ENCODE measurements at places on chromosomes 1 and 21.

- no peak for DNase-seq
These were observed 601 bp downstream of the CEPT1 start for GRCh38 chr1:111140680-111140967.

DNA sequence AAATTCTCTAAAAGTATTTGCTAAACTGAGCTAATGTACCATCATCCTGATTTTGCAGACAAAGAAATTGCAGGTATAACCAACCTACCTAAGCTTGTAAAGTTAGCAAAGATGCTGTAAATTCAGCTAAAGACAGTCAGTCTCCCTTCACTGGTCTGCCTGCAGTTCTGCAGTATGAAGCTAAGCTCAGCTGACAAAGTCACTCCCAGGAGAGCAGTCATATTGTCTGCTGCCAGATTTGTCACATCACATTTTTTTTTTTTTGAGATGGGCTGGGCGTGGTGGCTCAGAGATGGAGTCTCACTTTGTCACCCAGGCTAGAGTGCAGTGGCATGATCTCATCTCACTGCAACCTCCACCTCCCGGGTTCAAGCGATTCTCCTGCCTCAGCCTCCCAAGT lies 8.9 kb upstream of the CMPK1 start:
- no peak for DNase-seq

DNA sequence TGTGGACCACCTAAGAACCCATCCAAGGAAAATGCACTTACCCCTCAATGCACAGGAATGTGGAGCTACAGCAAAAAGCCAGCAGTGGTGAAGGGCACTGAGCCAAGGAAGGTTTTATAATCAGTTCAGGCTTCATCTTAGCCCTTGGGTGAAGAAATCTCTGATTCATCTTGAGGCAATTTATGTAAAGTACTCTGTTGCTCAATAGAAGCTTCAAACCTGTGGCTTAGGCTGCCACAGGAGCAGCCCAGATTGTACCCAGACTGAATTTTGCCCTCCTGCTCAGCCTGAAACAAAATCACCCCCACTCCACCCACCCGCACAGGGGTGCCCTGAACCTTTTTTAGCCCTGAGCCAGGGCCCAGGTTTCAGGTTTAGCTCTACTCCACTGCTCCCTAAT lies at the start of gene S100A12:
TSS of gene S100A12 (minus strand) at position 111 of the 400 bp plus-strand sequence. CDS start 1,029 bp downstream, outside the sequence.
- DNase-seq, result no peak

- no peak for DNase-seq
These were observed 344.9 kb upstream of the RUNX1 start for GRCh38 chr21:35394049-35394448.

DNA sequence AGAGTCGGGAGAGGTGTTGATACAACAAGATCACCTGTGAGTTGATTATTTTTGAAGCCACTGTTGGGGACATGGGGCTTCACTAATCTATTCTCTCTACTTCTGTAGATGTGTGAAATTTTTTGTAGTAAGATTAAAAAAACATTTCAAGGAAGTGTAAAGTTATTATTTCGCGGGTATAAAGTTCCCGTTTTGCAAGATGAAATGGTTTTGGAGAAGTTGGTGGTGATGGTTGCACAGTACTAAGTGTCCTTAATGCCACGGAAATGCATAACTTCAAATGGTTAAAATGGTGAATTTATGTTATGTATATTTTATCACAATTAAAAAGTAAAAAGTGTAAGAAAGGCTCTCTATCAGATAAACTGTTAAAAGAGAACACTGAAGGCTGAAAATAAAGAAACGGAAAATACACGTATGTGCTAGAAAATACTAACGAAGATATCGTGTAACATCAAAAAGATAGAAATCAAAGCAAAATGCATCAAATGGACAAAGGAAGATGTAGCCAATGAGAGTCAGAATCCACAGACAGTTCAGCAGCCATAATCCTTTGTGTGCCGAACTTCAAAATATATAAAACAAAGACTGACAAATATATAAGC lies 2.9 kb upstream of the ITGB2 start:
- DNase-seq, result no peak

GRCh38 chr1:76038287-76039004 lies 36.1 kb upstream of the ST6GALNAC3 start:
- no peak for DNase-seq

- no peak for DNase-seq
These were observed 7.4 kb upstream of the CAMTA1 start for GRCh38 chr1:6777813-6778212.

- DNase-seq, result no peak
These were observed 15.6 kb upstream of the CDCP2 start for GRCh38 chr1:54168206-54168965.

GRCh38 chr1:23403038-23403336 lies 21.6 kb downstream of the TCEA3 start:
- no peak for DNase-seq

DNA sequence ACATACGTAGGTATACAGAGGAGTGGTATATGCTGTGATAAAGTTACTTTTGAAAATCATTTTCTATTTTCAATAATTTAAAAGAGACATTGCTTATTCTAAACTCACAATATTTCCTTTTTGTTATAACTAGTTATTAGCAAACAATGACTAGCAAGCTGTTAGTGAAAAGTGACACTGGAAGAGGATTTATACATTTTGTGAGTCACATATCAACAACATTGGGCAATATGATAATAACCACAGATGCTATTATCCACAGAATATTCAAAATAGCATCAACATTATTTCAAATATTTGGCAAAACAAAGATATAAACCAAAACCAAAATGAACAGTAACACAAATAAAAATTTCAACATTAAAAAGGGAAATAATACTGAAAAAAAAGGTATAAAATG lies 104.0 kb upstream of the HP1BP3 start:
- no peak for DNase-seq

GRCh38 chr1:1873186-1873585 lies 17.7 kb downstream of the GNB1 start:
- DNase-seq, result no peak

GRCh38 chr1:193676996-193677549 lies 490.7 kb upstream of the B3GALT2 start:
- no peak for DNase-seq

DNA sequence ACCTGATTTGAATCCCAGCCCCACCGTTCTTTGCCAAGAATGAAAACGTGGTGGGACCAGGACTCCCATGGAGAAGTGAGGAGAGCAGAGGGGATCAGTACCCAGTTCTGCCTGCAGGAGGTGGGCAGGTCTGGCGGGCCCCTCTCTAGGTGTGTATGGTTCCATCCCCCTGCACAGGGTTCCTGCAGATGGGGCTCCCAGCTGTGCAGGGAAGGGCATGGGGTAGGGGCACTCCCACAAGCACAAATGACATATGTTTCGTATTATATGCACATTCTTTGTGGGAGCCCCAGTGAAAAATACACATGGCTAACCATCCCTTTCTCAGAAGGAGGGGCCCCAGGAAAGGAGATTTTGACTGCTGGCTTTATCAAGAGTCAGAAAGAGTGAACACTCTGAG lies 144.6 kb downstream of the PLPP3 start:
- no peak for DNase-seq

GRCh38 chr1:35659589-35659988 lies 18.3 kb upstream of the PSMB2 start:
- DNase-seq, result no peak

GRCh38 chr1:182515556-182515955 lies 65.6 kb downstream of the RGSL1 start:
- no peak for DNase-seq

DNA sequence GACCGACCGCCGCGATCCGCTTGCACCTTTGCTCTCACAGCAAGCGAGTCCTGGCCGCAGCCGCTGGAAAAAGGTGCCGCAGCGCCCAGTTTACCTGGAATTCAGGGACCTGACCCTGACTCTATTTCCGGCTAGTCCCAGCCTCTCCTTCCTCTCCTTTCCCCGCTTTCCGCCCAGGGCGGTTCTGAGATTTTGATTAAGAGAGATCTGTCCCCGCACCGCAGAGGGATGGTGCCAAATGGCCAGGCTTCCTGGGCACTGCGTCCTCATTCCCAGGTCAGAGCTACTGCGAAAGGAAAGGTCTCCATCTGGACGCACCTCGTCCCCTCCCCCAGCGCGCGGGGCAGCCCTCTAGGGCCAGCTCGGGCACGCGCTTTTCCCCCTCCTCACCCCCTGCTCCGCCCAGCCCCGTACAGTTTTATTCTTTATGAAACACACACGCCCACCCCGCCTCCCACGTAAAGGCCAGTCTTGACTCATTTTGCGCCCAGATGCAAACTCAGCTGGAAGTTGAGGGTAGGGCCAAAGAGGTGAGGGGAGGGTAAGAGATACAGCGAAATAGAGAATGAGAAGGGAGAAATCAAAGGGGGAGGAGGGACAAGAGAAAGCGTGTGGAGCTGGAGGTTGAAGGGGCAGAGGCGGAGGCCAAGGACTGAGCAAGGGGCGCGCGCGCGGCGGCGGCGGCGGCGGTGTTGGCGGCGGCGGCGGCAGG lies 411.8 kb upstream of the ESRRG start:
- no peak for DNase-seq

- DNase-seq, result no peak
These were observed 53.0 kb downstream of the KANK4 start for GRCh38 chr1:62265956-62266935.

GRCh38 chr1:19130468-19130867 lies 79.6 kb downstream of the UBR4 start:
- no peak for DNase-seq

- no peak for DNase-seq
These were observed 1.7 kb downstream of the COP1 start for GRCh38 chr1:176205332-176205914.

- DNase-seq, result no peak
These were observed 10.1 kb downstream of the CCDC27 start for GRCh38 chr1:3762151-3762872.

- DNase-seq, result no peak
These were observed 175.7 kb downstream of the HHIPL2 start for GRCh38 chr1:222372221-222372620.

GRCh38 chr1:183889095-183889494 lies 84.2 kb downstream of the RGL1 start:
- DNase-seq, result no peak

DNA sequence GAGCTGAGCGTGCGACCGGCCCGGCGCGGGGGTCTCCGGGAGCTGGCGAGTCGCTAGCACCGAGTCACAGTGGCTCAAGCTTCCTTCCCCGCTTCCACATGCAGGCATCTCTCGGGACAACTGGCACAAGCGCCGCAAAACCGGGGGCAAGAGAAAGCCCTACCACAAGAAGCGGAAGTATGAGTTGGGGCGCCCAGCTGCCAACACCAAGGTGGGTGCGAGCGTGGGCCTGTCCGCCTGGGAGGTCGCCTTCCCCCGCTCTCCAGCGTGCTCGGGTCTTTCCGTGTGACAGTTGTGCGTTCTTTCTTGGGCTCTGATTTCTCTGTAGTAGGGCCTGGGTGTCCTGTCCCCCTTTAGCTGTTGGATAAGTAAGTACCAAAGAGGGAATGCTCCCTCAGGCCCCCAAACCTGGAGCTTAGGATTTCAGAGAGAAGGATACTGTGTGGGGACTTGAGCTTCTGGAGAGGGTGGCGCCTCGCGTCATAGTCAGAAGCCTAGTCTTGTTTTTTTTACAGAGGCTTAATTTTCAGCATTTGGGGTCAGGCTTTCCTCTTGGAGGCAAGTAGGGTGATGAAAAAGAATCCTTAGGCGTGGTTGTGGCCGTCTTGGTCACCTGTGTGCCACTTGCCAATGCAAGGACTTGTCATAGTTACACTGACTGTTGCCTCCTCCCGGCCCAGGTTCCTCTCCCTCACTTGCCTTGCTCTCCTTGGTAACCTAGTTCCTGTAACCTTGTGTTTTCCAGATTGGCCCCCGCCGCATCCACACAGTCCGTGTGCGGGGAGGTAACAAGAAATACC lies 790 bp downstream of the RPS8 start:
- no peak for DNase-seq

GRCh38 chr1:1996207-1996651 lies 7.4 kb downstream of the CFAP74 start:
- DNase-seq, result no peak

- no peak for DNase-seq
These were observed 88.2 kb downstream of the PSMG1 start for GRCh38 chr21:39094847-39095579.

GRCh38 chr1:11539850-11540772 lies 61.2 kb downstream of the DISP3 start:
- DNase-seq, result no peak

DNA sequence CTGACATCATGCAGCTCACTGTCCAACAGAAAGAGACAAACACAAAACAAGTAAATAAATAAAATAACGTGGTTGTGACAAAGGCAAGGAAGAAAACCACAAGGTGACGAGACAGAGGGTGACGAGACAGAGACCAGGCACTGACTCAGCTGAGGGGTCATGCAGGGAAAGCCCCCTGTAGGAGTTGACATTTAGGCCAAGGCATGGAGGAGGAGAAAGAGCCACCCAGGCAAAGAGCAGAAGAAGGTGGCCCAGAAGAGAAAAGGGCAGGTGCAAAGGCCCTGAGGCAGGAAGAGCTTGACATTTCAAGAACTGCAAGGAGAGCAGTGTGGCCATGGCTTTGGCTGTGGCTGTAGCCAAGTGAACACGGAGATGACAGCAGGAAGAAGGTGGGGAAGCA lies 65.1 kb upstream of the ID3 start:
- no peak for DNase-seq

- no peak for DNase-seq
These were observed 81.2 kb upstream of the BARHL2 start for GRCh38 chr1:90798344-90798743.

DNA sequence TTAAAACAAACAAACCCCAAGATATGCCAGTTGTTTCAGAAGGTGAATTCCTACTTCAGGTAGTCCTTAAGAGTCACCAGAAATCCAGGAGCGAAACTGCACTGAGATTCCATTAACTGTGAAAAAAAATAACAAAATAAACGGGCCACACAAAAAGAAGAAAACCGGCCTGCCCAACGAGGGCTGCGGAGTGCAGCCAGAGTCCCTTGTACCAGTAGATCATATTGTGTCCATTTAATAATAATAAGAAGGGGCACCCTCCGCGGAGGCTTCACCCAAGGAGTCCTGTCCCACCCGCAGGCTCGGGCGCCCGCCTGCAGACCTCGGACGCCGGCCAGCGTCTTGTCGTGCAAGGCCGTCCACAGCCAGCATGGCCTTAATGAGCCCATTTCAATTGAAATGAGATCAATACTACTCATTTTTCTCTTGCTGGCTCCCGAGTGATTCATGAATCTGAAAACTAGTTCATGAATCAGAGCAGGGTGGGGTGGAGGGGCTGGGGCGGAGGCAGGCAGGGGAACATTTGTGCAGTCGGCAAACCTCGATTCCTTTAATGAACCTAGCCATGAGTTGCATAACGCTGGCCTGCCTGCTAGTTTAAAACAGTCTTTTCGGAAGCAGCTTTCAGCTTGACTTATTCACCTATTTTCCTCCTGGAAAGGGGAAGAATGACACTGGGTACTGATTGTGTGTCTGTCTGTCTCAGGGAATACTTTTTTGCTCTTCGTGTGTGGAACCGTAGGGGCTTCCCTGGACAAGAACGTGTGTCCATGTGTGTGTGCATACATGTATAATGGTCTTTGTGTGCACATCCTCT lies 113.1 kb upstream of the IRF2BP2 start:
- no peak for DNase-seq

- DNase-seq, result no peak
These were observed 586.1 kb upstream of the ZP4 start for GRCh38 chr1:238476841-238477240.
